NCI-H2171 (cell line): ENCODE measurements at places on chromosomes 5 and 9.

DNA sequence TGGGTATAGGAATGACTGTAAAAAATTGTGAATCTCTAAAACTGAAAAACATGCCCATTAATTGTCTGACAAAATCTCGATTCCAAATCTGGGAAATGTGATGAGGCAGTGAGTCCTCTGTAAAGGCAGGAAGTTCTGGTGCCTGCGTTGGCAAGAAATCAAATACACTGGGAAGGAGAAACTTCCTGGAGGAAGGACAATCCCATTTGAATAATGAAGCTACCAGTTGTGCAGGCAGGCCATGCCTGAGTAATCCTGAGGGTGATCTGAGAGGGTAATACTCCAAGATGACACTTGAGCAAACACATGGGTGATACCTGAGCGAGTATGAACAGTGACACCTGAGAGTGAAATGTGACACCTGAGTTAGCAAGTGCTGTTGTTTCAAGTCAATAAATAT, 49.7 kb downstream of the KIF24 start:
- DNase-seq = peak; percentile 23

DNA sequence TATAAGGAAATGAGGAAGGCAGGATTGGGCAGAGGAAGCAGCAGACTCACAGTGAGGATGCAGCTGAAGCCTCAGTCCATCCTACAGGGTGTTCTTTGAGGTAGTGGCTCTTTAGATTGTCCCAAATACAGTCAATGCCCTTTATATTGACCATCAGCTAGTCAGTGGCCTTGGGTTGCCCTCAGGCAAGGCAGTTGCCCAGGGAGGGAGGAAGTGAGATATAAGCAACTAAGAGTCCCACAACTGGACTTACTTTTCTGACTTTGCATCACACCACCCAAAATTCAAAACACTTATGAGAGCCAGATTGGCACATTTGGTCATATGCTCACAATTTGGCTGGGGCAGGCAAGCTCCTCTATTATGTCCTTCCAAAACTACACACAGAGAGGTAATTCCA, 9.4 kb upstream of the SLC12A2 start:
- no peak for DNase-seq

DNA sequence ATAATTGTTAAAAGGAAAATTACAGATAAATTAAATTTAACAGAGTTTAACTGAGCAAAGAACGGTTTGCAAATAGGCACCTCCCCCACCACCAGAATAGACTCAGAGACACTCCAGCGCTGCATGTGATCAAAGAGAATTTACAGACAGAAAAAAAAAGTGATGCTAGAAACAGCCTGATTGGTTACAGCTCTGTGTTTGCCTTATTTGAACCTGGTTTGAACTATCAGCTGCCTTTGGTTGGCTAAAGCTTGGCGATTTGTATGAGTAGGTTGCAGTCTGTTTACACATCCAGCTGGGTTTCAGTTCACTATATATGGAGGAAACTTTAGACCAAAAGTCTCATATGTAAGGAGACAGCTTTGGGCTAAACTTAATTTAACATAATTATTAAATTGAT, 249.1 kb downstream of the ENC1 start:
- no peak for DNase-seq

GRCh38 chr9:121684381-121685145, 33.1 kb downstream of the DAB2IP start:
- no peak for DNase-seq

DNA sequence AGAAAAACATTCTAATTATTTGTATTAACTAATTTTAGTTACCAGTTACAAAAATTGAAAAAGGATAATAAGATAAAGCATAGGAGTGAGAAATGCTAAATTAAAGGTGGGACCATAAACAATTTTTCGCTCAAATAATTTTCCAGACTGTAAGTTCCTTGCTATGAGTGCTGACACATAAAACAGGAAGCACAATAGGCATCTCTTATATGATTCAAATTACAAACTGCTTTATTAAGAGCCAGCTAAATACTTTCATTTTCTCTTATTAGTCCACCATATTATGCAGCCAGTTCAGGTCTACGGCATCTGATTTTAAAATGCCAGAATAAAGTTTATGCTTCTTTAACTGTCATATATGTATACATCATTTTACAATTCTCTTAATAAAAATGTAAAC, 4.4 kb downstream of the RC3H2 start:
- DNase-seq = no peak

DNA sequence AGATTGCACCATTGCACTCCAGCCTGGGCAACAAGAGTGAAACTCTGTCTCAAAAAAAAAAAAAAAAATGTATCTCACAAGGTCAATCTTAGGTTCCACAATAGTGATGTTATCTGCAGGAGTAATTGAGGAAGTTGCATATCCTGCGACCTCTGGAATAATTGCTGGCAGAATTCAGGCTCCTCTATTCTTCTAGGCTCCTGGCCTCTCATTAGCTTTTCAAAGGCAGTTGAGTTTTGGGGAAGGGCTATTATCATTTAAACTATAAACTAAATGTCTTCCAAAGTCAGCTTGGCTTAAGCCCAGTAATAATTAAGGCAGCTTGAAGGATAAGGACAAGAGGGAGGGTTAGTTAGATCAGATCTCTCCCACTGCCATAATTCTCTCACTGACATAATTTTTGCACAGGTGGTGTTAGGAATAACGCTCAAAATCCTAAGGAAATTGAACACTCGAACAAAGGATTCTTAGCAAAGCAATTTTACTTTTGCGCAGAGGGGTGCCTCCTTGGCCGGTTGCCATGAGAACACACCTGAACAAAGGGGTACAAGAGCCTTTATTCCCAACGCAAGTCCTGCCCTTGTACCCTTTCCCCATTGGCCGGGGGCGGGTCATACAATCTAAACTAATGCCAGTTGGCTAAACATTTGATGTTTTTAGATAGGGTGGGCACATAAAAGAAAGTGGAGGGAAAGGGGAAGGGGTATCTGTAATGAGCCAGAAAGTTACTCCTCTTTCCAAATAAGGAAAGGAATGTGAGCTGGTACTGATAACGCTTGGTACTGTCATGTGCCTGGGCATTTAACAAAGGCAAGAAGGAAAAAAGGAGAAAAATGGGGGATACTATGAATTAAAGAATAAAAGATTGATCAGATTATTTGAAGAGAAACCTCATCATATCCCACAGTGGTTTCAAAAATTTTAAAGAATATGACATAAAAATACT, 106.4 kb upstream of the CCNG1 start:
- DNase-seq = no peak

- DNase-seq = no peak
Measured at GRCh38 chr5:142378737-142379634, 54.2 kb upstream of the SPRY4 start.

DNA sequence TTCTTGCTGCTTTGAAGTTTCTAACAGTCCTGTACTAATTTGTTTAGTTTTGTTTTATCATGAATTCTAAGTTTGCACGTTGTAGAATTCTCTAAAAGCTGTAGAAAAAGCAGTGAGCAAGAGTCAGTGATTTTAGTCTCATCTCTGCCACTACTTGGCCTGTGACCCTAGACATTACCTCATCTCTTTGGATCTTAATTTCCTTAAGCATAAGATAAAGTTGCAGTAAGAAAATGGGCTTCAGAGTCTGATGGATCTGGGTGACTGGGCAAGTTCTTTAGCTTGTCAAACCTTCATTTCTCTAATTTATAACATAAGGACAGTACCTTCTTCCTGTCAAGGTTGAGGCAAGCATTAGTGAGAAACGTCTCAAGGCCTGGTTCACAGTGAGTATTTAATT, 247.9 kb downstream of the DMRT2 start:
- DNase-seq = no peak
